ENCODE measurements at places on chromosomes 12 and 14.

- peak; percentile 5 for DNase-seq
Observed at GRCh38 chr14:83883732-83884131, 1646.2 kb upstream of the FLRT2 start.

DNA sequence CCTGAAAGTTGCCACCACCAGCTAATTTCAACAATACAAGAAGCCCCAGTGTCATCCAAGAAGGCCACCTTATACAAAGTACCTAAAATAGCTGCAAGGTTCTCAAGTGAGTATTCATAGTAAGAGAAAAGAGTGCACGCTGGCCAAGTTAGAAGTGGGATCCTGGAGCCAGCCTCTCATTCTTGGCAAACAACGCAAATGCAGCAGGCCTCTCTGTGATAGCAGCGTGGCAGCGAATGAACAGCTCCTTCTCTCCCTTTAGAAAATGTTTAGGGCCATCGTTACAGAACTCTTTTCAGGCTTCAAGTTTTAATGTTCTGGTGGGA is 78.0 kb upstream of the IFNG-AS1 start:
- no peak for DNase-seq

GRCh38 chr14:35637851-35638250 is 103.9 kb downstream of the INSM2 start:
- no peak for DNase-seq

DNA sequence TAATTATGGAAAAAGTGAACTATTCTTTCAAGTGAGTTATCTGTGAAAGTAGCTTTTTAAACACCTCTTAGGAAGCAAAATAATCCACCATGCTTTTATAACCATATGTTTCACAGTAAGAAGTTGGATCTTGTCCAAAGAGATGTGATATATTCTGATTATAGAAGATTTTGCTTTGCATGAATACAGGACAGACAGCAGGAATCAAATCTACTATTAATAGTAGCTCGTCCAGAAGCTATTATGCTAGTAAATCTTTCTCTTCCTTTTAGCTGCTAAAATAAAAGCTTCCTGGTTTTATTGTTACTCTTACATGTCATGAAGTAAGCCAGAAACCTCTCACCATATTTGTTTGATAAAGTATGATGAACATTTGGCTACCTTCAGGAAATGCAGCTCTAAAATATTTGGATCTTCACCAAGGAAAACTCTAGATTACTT is 257.0 kb downstream of the IPO8 start:
- no peak for DNase-seq

DNA sequence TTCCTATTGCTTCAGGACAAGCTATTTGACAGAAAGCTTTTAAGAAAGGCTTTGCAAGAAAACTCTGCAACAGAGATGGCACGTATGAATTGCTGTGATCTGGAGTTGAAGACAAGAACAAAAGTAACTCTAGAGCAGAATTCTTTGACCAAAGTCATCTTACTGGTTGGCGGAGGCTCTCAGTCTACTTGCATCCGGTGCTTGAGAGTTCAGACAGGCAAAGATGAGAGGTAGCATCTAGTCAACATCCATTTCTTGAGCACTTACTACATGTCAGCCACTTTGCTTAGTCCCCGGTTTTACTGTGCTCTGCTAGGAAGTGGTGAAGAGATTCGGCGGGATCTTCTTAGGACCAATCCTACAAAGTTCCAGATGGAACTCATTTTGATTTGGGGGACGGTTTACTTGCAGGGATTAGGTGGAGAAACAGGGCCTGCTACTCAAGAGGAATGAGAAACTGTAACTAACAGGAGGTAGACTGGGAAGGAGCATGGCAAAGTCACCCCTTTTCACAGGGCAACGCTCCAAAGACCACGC is 404 bp upstream of the CCDC91 start:
- DNase-seq, result peak; percentile 8

- peak; percentile 54 for DNase-seq
Observed at GRCh38 chr14:52974406-52974805, 23.6 kb upstream of the FERMT2 start.

DNA sequence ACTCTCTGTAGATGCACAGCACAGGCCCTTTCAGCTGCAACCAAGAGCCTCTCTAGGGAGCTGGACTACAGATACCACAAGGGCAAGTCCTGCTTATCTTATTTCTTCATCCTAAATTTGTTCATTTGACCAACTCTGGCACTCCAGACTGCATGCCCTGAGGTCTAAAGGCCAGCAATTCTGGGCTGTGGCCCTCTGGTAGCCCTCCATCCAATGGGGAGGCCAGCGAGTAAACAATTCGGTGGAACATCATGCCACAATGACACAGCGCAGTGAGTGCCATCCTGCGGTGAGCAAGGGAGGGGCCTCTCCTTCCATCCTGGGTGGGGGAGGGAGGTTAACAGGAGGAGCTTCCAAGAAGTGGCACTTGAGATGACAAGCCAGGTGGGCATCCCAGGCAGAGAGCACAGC is 652 bp upstream of the SELPLG start:
- no peak for DNase-seq

GRCh38 chr14:21069388-21070082 is 569 bp upstream of the ARHGEF40 start:
- no peak for DNase-seq

DNA sequence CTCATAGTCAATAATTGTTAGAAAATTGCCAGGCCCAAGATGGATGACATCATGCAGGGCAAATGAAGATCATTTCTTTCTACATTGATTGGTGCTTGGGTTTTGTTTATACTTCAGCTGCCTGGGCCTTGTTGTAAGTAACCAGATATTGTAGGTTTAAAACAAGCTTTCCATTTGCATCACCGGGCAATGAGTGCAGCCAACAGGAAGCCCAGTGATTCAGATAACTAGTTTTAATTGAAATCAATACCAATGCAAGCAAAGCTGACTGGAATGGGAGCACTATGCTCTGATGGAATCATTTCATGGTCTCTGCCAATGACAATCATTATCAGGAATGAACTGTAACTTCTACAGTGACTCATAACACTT is 279.3 kb downstream of the DUSP6 start:
- peak; percentile 90 for DNase-seq

- no peak for DNase-seq
Observed at GRCh38 chr12:132342251-132343227, 13.2 kb upstream of the GALNT9 start.

DNA sequence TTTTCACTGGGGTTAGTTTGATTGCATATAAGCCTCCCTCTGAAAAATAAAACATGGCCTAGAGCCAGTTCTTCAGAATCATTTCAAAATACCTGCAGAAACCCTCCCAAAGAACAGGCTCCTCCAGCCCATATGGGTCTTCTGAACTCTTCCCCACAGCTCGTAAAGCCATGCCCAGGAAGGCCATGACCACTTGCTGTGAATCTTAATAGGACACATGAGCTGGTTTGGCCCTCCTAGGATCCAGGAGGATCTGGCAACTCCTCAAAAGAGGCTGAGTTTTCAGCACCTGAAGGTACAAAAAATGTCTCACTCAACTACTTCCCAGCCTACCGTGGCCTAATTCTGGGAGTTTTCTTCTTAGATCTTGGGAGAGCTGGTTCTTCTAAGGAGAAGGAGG is 2.4 kb downstream of the MYBPC1 start:
- no peak for DNase-seq

DNA sequence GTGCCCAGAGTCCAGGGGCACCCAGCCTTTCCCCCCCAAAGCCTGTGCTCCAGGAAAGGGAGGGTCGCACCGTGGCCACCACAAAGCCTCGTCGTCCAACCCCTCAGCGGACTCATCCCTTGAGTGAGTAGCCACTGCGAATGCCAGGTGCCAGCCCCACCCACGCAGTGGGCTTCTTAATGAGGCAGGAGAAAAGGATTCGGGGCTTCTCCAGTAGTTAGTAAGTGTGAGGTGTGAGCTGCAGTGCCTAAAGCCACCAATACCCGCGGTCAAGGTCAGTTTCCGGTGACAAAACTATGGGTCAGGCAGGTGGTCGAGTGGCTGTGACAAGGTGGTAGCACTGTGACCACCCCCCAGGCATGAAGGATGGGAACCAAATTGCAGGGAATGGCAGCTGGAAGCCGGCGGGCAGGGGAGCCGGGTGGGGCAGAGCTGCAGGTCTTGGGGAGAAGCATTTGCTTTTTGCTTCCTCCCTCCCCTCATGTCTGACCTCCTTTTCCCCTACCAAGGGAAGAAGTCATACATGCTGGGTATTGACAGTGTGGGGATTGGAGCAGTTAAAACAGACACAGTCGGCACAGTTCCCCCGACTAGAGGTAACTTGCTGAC is 8.0 kb downstream of the RAN start:
- DNase-seq, result no peak

- DNase-seq, result no peak
Observed at GRCh38 chr14:39615352-39615751, 183.1 kb upstream of the FBXO33 start.

- peak; percentile 72 for DNase-seq
Observed at GRCh38 chr14:100440207-100440631, 117.1 kb downstream of the SLC25A47 start.

DNA sequence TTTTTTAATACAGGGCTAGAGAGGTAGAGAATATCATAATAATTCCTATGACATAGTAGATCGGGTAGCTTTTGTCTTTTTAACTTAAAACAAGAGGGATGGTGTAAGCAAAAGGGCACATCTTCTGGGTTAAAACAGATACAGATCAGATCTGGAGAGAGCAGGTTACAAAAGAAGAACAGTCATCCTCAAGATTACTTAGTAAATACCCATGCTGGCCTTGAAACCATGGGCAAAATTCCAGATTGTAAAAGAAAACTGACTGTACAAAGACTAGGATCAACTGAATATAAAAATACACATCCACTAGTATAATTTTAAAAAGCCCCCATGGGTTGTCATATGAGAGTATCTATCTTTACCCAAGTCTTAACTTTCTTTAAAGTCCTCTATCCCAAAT is 76.7 kb downstream of the MED13L start:
- peak; percentile 83 for DNase-seq

- DNase-seq, result no peak
Observed at GRCh38 chr14:76908834-76909233, 82.6 kb downstream of the LRRC74A start.

DNA sequence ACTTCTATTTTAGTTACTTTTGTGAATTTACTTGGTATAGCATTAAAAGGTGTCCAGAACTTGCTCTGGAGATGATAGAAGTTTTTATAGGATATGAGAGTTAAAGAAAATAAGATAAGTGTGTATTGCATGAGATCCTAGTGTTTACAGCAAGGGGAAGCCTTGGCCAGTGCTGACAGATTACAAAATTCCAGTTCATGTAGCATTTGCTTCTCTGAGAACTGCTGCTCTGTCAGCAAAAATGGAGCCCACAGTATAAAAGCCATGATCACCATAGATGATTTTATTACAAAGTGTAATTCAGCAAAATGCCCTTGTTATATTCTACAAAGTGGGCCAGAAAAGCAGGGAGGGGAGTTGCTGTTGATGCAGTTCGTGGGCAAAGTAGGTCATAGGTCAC is 40.0 kb upstream of the ATF1 start:
- DNase-seq, result no peak

GRCh38 chr14:104544362-104544961 is 35.1 kb upstream of the C14orf180 start:
- DNase-seq, result no peak

GRCh38 chr14:99519931-99520421 is 38.8 kb downstream of the CCNK start:
- DNase-seq, result no peak

All from iris pigment epithelial cell (primary cell).